ENCODE measurements at places on chromosomes 6 and 20.

- peak; percentile 9 for DNase-seq
These were observed 68.0 kb upstream of the QKI start for GRCh38 chr6:163346497-163346961.

- no peak for DNase-seq
These were observed 17.2 kb downstream of the ENPP3 start for GRCh38 chr6:131654326-131654725.

- no peak for DNase-seq
These were observed 162.9 kb downstream of the JARID2 start for GRCh38 chr6:15408758-15409157.

- DNase-seq, result no peak
These were observed 11.4 kb downstream of the CRISP3 start for GRCh38 chr6:49732781-49733180.

DNA sequence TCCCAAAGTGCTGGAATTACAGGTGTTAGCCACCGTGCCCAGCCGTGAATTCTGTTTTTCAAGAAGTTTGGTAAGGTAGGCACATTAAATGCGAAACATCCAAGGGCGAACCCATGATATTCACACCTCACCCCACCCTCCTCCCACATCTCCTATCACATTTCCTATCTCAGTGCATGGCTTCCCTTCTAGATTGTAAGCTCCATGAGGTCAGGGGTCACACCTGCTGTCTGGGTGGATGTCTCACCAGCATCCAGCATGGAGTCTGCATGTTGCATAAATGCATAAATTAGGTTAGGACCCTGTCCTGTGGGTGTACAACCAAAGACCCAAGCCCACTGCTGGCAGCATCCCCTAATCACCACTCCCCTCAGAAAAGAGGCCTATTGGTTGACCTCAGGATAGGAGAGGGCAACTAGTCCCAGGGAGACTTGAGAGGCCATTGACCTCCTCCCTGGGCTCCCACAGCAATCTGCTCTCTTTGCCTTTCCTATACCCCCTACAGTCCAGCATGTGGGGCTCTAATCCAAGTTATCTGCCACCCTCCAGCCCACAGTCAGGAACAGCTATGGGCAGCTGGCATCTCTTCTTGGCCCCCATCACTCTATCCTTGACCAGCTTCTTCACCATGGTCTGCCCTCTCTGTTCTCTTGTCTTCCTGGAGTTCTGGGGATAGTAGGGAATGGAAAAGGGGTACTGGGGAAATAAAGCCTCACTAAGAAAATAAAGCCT, 4.2 kb downstream of the PRRT1 start:
- no peak for DNase-seq

DNA sequence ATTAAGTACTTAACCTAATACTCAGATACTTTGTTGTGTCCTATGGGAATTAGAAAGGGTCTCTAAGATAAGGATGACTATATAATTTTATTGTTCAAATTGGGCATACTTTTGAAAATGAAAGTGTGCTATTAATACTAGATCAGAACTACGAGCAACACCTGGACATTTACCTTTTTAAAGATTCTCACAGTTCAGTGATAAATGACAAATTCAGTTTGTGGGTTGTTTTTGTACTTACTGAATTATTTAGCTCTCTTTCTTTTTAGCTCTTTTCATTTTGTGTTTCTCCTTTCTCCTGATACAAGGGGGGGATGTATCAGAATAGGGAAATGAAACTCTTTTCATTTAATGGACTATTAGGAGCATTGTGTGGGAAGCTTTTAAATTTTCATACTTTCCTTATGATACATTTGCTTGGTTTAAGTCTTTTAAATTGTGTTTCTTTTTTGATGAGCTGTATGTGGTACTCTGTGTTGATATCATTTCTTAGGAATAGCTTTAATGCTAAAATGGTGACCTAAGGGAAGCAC, 47.5 kb downstream of the PHF3 start:
- DNase-seq, result no peak

DNA sequence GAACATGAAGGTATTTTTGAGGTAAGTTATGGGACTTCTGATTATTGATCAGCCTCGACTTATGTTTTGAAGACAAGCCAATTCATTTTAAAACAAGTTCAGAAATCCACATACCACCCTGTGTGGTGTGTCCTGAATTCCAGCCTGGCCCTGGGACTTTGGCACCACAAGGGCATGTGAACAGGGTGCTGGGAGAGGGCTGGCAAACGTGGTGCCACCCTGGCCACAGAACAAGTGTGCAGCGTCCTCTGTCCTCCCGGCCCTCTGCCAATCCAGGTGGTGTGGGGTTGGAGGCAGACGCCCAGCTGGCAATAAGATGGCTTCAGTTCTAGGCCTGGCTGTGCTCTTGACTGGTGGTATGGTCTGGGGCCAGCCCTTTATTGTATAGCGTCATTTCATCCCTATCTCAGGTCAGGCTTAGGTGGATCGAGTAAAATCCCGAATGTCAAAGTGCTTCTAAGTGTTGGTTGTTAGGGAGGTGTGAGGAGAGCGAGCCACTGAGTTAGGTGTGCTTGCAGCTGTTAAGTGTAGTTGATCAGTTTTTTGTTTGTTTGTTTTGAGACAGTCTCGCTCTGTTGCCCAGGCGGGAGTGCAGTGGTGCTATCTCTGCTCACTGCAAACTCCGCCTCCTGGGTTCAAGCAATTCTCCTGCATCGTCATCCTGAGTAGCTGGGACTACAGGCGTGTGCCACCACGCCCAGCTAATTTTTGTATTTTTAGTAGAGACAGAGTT, 84.2 kb downstream of the RNF144B start:
- no peak for DNase-seq

DNA sequence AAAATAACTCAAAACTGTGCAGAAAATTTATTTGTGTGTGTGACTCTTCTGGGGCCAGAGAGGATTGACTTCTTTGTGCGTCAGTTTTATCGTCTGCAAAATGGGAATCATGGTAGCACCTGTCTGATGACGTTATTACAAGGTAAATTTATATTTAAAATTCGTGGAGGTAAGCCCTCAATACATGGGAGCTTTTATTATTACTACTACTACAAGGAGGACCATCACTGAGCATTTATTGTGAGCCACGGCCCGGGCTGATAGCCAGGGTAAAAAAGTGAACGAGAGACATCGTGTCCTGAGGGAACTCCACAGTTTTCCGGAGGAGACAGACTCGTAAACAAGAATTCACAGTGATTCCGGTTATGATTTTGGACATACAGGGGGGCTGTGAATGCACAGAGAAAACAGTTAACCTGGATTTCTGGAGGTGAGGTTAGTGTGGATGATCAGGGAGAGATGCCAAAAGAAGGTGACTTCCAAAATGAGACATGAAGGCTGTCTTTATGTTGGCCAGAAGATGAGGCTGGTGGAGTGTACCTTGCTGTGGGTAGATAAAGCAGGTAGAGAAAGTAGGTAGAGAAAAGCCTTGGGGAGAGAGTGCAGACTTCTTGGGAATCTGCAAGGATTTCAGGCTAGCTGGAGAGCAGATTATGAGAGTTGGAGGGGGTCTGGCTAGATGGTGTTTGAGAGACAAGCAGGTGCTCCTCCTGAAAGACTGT, 10.6 kb upstream of the SERINC3 start:
- no peak for DNase-seq

DNA sequence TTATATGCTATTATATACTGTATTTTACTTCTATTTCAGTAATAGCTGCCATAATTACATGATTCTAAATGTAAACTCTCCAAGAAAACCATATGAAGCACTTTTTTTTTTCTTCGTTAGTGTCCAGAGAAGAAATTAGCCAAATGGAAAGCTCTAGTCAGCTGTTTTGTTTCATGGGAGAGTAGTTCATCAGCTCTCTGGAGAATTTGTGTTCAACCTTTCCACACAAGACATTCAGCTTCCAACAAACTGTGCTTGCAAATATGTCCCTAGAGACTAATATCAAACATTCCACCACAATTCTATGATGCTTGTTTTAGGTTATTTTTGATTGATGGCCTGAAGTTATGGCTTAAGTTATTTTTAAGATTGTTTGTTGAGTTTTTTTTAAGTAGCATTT, 19.5 kb downstream of the FHL5 start:
- DNase-seq, result no peak

- no peak for DNase-seq
These were observed 75.1 kb upstream of the AFDN start for GRCh38 chr6:167751579-167752115.
